Glomerular endothelial cell (primary cell): ENCODE measurements at places on chromosomes 2 and 18. TPM values are rescaled to one million over a fixed set of nuclear protein-coding genes. Genes with fewer than 3 reads are reported as not detected.

Gene RAB6D
- not detected in 2 replicates for total RNA-seq

Gene ACAA2
- total RNA-seq: 40.2 and 51.3 TPM in 2 replicates

Gene NAPG
- total RNA-seq: 15.6 and 27.7 TPM in 2 replicates

Gene ERICH2
- not detected in 2 replicates for total RNA-seq

Gene MC4R
- total RNA-seq: not detected in 2 replicates

Gene SNORC
- total RNA-seq: 0.39 and 2.1 TPM in 2 replicates

Gene EFR3B
- total RNA-seq: 0.92 and 1.5 TPM in 2 replicates

Gene C2orf81
- total RNA-seq: 0.34 and 0.82 TPM in 2 replicates

Gene RTP5
- total RNA-seq: not detected in 2 replicates

Gene ALLC
- not detected in 2 replicates for total RNA-seq

Gene CYS1
- 0.12 and 1.1 TPM in 2 replicates for total RNA-seq

Gene OTX1
- total RNA-seq: not detected in 2 replicates

Gene UPP2
- not detected in 2 replicates for total RNA-seq

Gene CYBRD1
- total RNA-seq: 13.1 and 18.4 TPM in 2 replicates

Gene DNAJC27
- 2.2 and 2.3 TPM in 2 replicates for total RNA-seq

Gene NEB
- total RNA-seq: 0.44 and 1.5 TPM in 2 replicates
